Activated CD8-positive, alpha-beta T cell treated with anti-CD3 and anti-CD28 coated beads, Interleukin-2, amount 10 ng/mL, durations not matched to agents 7 days and 5 days (primary cell): ENCODE measurements at places on chromosomes 1 and 21. TPM values are rescaled to one million over a fixed set of nuclear protein-coding genes. Genes with fewer than 3 reads are reported as not detected.

The CRYBG2 gene
- 7.6 TPM for total RNA-seq

DNA sequence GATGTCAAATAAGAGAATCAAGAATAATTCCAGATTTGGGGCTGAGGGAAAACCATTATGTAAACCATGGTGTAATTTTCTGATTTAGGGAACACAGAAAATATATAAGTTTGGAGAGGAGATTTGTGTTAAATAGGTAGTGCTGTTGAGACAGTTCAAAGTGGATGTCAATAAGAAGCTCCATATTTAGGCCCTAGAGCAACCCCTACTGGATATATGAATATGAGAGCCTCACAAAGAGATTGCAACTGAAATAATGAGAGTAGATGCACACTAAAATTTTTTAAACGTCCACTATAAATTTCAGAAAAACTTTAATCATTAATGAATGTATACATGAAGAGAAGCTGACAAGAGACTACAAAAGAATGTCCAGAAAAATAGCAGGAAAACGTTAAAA, 1447.8 kb upstream of the PRMT6 start:
- no peaks in the 10 kb centered on the region for H3K36me3 ChIP-seq
- no peak overlapping the region for H3K4me3 ChIP-seq
- no peaks in the 10 kb centered on the region for H3K27me3 ChIP-seq
- DNase-seq: no peak
- H3K27ac ChIP-seq: no peak overlapping the region
- H3K4me1 ChIP-seq: no peaks in the 10 kb centered on the region

The FAM131C gene
- total RNA-seq: 6.1 TPM

- no peak for DNase-seq
- H3K27me3 ChIP-seq: no peaks in the 10 kb centered on the region
- no peaks in the 10 kb centered on the region for H3K36me3 ChIP-seq
- no peak overlapping the region for H3K27ac ChIP-seq
- H3K4me3 ChIP-seq: no peak overlapping the region
- no peaks in the 10 kb centered on the region for H3K4me1 ChIP-seq
Observed at GRCh38 chr1:177786176-177786745, 183.6 kb downstream of the SEC16B start.

DNA sequence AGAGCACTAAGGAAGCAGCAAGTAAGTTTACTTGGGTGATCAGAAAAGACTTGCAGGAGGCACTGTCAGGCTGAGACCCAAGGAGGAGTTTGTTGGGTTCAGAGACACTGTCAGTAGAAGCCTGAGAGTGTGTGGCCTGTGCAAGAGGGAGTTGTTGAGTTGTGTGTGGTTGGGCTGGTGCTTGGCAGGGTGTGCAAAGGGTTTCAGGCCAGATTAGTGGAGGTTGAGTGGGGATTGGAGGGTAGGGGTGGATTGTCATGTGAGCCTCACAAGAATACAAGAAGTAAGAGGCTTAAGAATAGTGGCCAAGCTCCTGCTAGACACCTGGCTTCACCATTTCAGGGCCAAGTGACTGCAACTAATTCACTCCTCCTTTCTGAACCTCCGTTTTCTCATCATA, 8.9 kb upstream of the KIF21B start:
- H3K27me3 ChIP-seq: no peaks in the 10 kb centered on the region
- no peak overlapping the region for H3K4me3 ChIP-seq
- no peak for DNase-seq
- no peak overlapping the region for H3K27ac ChIP-seq

DNA sequence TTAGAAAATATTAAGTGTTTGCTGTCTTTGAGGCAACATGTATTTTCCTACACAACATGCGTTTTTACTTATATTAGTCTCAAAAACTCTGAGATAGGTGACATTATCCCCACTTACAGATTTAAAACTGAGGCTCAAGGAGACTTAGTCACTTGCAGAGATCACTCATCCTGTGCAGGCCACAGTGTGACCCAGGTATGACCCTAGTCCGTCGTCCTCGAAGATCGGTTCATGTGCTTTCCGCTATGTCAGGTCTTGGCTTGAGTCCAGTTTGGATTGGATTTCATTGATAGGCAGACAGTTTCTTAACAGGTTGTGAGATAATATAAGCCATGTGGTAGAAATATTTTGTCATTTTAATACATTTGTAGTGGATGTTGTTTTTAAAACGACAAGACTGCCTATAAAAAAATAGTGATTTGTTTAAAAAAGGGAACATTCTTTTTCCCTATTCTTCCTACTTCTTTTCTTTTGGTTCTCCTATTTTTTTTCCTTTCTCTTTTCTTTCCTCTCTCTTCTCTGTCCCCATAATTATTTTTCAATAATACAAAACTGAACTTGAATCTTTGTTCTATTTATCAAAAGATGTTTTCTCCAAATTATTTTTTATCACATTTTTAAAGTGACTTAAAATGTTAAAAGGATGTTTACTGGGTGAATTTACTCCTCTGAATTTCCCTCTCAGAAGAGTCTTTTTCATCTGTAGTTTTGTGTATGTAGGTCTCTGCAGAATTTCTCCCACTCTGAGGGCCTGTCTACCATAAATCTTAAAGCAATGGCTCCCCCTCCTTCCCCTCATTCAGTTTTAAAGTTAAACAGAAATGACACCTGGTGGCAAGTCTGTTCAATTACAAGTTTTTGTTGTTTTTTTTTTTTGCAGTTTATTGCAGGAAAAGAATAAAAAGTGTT, 81.8 kb downstream of the PHTF1 start:
- no peaks in the 10 kb centered on the region for H3K4me1 ChIP-seq
- no peaks in the 10 kb centered on the region for H3K36me3 ChIP-seq
- no peak overlapping the region for H3K27ac ChIP-seq

DNA sequence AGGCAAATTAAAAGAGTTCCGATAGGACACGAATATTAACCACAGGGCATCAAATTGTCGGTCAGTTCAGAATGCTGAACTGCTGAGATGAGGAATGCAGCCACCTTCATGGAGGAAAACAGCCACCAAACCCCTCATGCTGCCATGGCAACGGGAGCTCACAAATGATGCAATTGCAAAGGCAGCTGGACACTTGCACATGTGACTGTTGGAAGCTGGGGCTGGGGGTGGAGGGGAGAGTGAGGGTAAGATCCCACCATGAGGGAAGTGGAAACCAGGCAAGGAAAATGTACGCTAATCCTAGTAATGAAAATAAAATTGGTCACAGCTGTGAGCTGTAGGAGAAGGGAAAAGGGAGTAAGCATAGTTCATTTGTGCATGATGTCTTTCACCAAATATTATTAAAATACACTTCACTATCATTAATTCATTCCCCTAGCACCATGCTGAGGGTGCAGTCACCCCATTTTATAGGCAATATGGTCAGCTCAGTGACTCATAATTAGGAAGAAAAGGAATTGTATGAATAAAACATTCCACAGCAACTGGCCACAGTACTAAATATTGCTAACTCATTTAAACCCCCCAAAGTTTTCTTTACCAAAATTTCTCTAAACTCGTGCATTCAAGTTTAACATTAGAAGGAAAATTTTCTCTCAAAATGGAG, 15.3 kb downstream of the BECN2 start:
- no peaks in the 10 kb centered on the region for H3K4me1 ChIP-seq
- no peak for DNase-seq
- H3K27me3 ChIP-seq: no peaks in the 10 kb centered on the region
- no peak overlapping the region for H3K4me3 ChIP-seq
- no peaks in the 10 kb centered on the region for H3K36me3 ChIP-seq

The BLACAT1 gene
- total RNA-seq: 0.16 TPM
